Spinal cord (tissue), 10 donors: ENCODE measurements at places on chromosomes 7 and 10. TPM values are rescaled to one million over a fixed set of nuclear protein-coding genes. Genes with fewer than 3 reads are reported as not detected.
A peak's percentile ranks its signal among the peaks of the same experiment; 100 is the strongest.

GRCh38 chr7:30968294-30968693 is 4.5 kb downstream of the GHRHR start:
- no peak overlapping the region for H3K27ac ChIP-seq
- H3K4me1 ChIP-seq: no peaks in the 10 kb centered on the region
- no peak overlapping the region for H3K4me3 ChIP-seq
- peaks cover 5% of the 10 kb centered on the region for H3K27me3 ChIP-seq

GRCh38 chr7:111089822-111090426 is 1.0 kb upstream of the LRRN3 start:
- no peak overlapping the region for H3K27ac ChIP-seq

- no peaks in the 10 kb centered on the region for H3K36me3 ChIP-seq
- peak; percentile 62 for DNase-seq
- no peaks in the 10 kb centered on the region for H3K27me3 ChIP-seq
- H3K4me1 ChIP-seq: peaks cover 38% of the 10 kb centered on the region
- no peak overlapping the region for H3K27ac ChIP-seq
- no peak overlapping the region for H3K4me3 ChIP-seq
These were observed 48.9 kb downstream of the DLG5 start for GRCh38 chr10:77877441-77878344.

DNA sequence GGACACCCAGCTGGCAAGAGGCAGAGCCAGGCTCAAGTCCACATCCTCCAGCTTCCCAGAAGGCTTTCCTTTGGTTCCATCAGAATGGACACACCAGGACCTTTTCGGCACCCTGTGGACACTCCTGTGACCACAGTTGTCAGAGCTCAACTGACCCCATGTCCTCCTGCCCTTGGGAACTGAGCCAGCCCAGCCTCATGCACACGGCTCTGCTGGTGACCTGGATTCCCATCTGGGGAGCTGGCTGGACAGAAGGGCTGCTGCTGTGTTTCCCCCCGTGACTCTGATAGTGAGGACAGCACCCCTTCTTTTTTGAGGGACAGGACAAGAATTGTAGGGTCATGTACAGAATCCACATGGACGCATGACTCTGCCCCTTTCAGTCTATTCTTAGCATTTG is 289.2 kb downstream of the WDR37 start:
- no peak overlapping the region for H3K27ac ChIP-seq
- no peak for DNase-seq
- H3K27me3 ChIP-seq: no peaks in the 10 kb centered on the region
- H3K4me1 ChIP-seq: peaks cover 10% of the 10 kb centered on the region

KIAA1217 gene
- 26.7 TPM for total RNA-seq

FBXL13 gene
- total RNA-seq: 7.2 TPM
